Activated naive CD4-positive, alpha-beta T cell treated with anti-CD3 and anti-CD28 coated beads for 36 hours (primary cell): ENCODE measurements at places on chromosomes 16 and 17.

- H3K36me3 ChIP-seq = no peaks in the 10 kb centered on the region
- no peak overlapping the region for H3K4me3 ChIP-seq
- no peaks in the 10 kb centered on the region for H3K4me1 ChIP-seq
- H3K27ac ChIP-seq = no peak overlapping the region
- DNase-seq = no peak
Measured at GRCh38 chr16:79191933-79192332, 408.6 kb downstream of the MAF start.

- no peak overlapping the region for H3K27ac ChIP-seq
- H3K4me1 ChIP-seq = peaks cover 37% of the 10 kb centered on the region
- peaks cover 25% of the 10 kb centered on the region for H3K27me3 ChIP-seq
- no peak overlapping the region for H3K4me3 ChIP-seq
- no peaks in the 10 kb centered on the region for H3K36me3 ChIP-seq
- no peak for DNase-seq
Measured at GRCh38 chr17:57953219-57953618, 2.0 kb downstream of the CUEDC1 start.

DNA sequence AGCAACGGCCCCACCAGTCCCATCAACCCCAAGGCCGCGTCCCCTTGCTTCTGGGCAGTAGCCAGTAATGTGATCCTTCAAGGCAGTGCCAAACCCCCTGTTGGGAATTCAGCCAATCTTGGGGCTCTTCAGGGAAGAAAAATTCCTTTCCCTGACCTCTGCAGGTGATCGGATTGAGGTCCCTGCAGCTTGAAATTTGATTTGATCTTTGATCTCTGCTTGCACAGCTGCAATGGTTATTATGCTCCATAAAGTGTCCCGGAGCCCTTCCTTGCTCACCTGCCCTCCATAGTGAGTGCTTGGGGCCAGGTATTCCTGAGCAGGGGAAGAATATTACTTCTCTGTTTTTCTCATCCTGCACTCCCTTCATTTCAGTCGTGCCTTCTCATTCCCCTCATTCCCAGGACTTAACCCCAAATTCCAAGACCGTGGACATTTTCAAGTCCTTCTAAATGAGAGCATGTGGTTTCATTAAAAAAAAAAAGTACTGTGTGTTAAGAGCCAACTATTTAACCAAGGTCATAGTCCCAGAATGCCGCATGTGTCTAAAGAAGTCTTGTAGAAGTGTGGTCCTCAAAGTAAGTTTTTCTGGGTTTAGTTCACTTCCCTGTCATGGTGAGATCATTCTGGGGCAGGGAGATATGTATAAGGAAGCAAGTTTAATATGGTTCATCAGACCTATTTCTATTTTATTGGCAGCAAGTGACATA, 56.3 kb downstream of the SOX9 start:
- H3K4me3 ChIP-seq = no peak overlapping the region
- DNase-seq = no peak
- H3K4me1 ChIP-seq = no peaks in the 10 kb centered on the region
- H3K36me3 ChIP-seq = no peaks in the 10 kb centered on the region

DNA sequence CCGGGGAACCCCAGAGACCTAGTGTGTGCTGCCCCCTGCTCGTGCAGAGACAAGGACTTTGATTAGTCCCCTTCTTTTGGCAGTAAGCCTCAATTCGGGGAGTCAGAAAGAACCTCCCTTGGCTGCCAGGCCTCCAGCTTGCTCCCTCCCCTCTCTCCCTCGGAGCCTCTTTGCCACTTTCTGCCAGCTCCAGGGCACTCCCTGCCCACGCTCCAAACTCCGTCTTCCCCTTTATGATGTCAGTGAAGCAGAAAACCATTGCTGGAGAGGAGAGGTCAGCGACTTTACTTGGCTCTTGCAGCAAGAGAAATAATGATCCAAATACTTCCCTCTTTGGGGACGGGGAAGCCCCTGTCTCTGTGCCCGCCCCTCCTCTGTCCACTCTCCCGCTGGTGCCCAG, 28.1 kb downstream of the TTYH2 start:
- no peaks in the 10 kb centered on the region for H3K36me3 ChIP-seq
- H3K4me3 ChIP-seq = no peak overlapping the region
- no peaks in the 10 kb centered on the region for H3K4me1 ChIP-seq
- no peak overlapping the region for H3K27ac ChIP-seq
- H3K27me3 ChIP-seq = no peaks in the 10 kb centered on the region

DNA sequence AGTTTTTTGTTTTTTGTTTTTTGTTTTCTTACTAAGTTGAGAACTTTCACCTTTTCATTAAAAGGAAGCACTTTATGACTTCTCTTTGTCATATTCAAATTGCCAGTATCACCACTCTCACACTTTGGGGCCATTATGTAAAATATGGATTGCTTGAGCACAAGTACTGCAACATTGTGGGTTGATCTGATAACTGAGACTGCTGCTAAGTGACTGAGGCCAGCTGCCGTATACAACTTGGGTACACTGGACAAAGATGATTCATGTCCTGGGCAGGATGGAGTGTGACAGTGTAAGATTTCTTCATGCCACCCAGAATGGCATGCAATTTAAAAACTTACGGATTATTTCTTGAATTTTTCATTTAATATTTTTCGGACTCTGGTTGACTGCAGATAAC, 7.8 kb downstream of the TTC19 start:
- no peak overlapping the region for H3K4me3 ChIP-seq
- H3K27me3 ChIP-seq = no peaks in the 10 kb centered on the region
- peaks cover 48% of the 10 kb centered on the region for H3K36me3 ChIP-seq

- no peak overlapping the region for H3K4me3 ChIP-seq
- H3K36me3 ChIP-seq = no peaks in the 10 kb centered on the region
- H3K27me3 ChIP-seq = peaks cover 2% of the 10 kb centered on the region
- peak; percentile 20 for DNase-seq
Measured at GRCh38 chr17:10792151-10792550, 11.7 kb downstream of the TMEM238L start.

- H3K4me3 ChIP-seq = no peak overlapping the region
- peaks cover 16% of the 10 kb centered on the region for H3K36me3 ChIP-seq
- H3K4me1 ChIP-seq = no peaks in the 10 kb centered on the region
- no peak for DNase-seq
- no peak overlapping the region for H3K27ac ChIP-seq
Measured at GRCh38 chr16:27495191-27495590, 54.5 kb downstream of the GTF3C1 start.

DNA sequence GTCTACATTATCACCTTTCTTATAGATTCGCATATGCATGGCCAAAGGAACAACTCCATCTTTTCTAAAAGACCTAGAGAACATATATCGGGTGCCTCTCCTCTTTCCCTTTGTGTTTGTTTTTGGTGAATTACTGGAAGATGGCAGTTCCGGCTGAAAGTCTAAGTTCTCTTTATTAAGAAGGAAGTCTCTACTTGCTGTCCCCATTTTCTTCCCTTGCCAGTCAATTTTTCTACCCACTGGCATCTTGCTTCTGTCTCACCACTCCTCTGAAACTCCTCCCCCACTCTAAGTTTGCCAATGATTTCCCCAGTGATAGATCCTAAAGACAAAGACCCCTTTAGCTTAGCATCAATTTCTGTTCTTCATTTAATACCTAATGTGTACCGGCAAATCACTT, 93.9 kb upstream of the CORO6 start:
- peaks cover 68% of the 10 kb centered on the region for H3K4me1 ChIP-seq
- peaks cover 12% of the 10 kb centered on the region for H3K36me3 ChIP-seq
- H3K27ac ChIP-seq = no peak overlapping the region
- H3K27me3 ChIP-seq = no peaks in the 10 kb centered on the region

DNA sequence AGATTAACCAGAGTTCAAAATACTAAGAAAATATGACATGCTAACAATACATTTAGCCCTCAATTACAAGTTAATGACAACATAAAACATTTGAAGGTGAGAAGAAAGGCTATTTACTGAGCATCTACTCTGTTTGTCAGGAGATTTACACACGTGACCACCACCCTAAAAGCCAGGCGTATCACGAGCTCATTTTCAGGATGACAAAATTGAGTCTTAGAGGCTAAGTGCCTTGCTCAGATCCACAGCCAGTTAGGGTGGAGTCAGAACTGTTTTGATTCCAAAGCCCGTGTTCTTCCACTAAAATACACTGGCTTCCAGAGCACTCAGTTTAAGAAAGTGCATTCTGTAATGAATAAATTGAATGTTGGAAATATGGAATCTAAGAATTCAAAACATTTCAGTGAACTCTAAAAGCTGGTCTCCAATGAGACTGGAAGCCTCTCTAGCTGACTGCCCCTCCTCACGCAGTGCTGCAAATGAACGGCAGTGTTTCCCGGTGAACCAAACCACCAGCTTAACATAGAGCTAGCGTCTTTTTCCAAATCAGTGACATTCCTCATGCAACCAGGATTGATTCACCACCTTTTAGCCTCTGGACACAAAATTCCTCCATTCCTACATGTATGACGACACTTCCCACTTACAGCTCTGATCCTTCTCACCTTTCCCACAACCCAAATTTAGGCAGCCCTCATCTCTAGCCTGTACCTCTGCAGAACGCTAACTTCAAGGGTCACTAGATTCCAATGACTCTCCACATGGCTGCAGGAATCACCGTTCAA, 5.9 kb downstream of the ZDHHC7 start:
- H3K27ac ChIP-seq = no peak overlapping the region
- H3K4me1 ChIP-seq = peaks cover 67% of the 10 kb centered on the region
- H3K36me3 ChIP-seq = peaks cover 3% of the 10 kb centered on the region

DNA sequence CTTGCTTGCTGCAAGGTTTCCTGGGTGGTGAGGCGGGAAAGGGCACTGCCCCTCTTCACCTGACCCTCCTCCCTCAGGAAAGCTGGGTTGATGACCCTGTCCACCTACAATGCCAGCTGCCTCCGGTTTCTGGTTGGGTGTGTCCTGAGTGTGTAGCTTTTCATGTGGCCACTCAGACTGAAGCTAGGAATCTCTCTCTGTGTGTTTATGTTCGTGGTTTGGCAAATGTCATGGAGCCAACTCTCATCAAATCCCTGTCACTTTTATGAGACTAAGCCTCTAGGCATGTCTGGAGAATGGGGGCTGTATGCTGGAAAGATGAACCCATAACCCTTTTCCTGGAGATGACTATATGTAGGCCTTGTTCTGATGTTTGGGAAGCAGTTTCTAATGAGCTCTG, 17.1 kb downstream of the PLEKHG4 start:
- no peak overlapping the region for H3K27ac ChIP-seq
- H3K27me3 ChIP-seq = no peaks in the 10 kb centered on the region
- H3K36me3 ChIP-seq = no peaks in the 10 kb centered on the region
- no peak for DNase-seq
- H3K4me1 ChIP-seq = no peaks in the 10 kb centered on the region

- no peak overlapping the region for H3K27ac ChIP-seq
- H3K4me3 ChIP-seq = no peak overlapping the region
- DNase-seq = no peak
- H3K36me3 ChIP-seq = peaks cover 8% of the 10 kb centered on the region
- H3K27me3 ChIP-seq = no peaks in the 10 kb centered on the region
- H3K4me1 ChIP-seq = no peaks in the 10 kb centered on the region
Measured at GRCh38 chr16:27633721-27634120, 83.8 kb downstream of the KATNIP start.

GRCh38 chr17:79595921-79596320, 14.9 kb downstream of the RBFOX3 start:
- H3K4me3 ChIP-seq = no peak overlapping the region
- H3K27me3 ChIP-seq = peaks cover 23% of the 10 kb centered on the region
- H3K27ac ChIP-seq = no peak overlapping the region
- no peaks in the 10 kb centered on the region for H3K36me3 ChIP-seq

- peaks cover 7% of the 10 kb centered on the region for H3K27me3 ChIP-seq
- H3K36me3 ChIP-seq = no peaks in the 10 kb centered on the region
- H3K4me3 ChIP-seq = no peak overlapping the region
- H3K4me1 ChIP-seq = no peaks in the 10 kb centered on the region
Measured at GRCh38 chr16:66154801-66155200, 211.7 kb upstream of the CDH5 start.

DNA sequence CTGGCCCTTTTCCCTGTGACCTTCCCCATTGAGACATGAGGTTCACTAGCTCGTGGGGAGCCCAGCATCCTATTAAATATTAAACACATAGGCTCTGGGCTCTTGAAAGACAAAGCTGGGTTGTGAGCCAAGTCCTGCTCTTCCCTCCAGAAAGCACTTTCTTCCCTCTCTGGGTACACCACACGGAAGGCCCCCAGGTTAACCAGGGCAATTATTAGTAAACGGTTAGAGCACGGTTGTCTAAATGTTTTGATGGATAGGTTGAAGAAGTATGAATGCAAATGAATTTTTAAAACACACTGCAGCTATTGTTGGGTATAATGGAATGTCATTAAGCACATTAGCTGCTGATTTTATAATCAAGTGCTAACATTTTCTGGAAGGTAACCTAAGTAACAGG, 32.7 kb upstream of the CDH13 start:
- H3K4me1 ChIP-seq = no peaks in the 10 kb centered on the region
- peaks cover 7% of the 10 kb centered on the region for H3K27me3 ChIP-seq
- no peak overlapping the region for H3K4me3 ChIP-seq
- no peak overlapping the region for H3K27ac ChIP-seq
- H3K36me3 ChIP-seq = no peaks in the 10 kb centered on the region
- DNase-seq = no peak

- no peak for DNase-seq
- H3K27ac ChIP-seq = no peak overlapping the region
- H3K4me1 ChIP-seq = peaks cover 4% of the 10 kb centered on the region
- peak overlapping the region; percentile 68 for H3K4me3 ChIP-seq
- peaks cover 34% of the 10 kb centered on the region for H3K27me3 ChIP-seq
- H3K36me3 ChIP-seq = no peaks in the 10 kb centered on the region
Measured at GRCh38 chr17:62704381-62704971, 77.0 kb downstream of the MRC2 start.

DNA sequence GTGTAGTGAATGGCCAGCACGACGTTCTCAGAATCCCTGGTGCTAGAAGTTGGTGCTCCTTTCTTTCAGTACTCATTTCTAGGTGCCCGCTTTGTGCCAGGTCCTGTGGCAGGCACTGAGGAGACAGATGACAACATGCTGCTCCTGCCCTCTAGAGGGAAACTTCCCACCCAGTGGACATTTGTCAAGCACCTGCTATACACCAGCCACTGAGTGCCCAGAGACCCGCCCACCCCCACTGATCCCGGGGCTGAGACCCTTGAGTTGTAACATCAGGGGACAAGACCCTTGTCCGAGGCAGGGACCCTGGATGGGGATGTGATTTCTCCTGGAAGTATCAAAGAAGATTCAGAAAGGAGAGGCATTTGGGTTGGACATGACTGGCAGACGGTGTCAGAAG, 25.1 kb downstream of the UNC13D start:
- no peak overlapping the region for H3K27ac ChIP-seq
- no peak overlapping the region for H3K4me3 ChIP-seq
- no peak for DNase-seq

- H3K36me3 ChIP-seq = peaks cover 1% of the 10 kb centered on the region
- no peaks in the 10 kb centered on the region for H3K27me3 ChIP-seq
- H3K27ac ChIP-seq = no peak overlapping the region
- H3K4me3 ChIP-seq = no peak overlapping the region
Measured at GRCh38 chr16:81551151-81551808, 106.7 kb downstream of the CMIP start.

- no peaks in the 10 kb centered on the region for H3K4me1 ChIP-seq
- H3K27me3 ChIP-seq = no peaks in the 10 kb centered on the region
- DNase-seq = no peak
- no peak overlapping the region for H3K4me3 ChIP-seq
- H3K27ac ChIP-seq = no peak overlapping the region
Measured at GRCh38 chr17:3029213-3029913, 34.0 kb downstream of the OR1D5 start.

GRCh38 chr17:61303817-61304096, 95.9 kb upstream of the TBX2 start:
- no peaks in the 10 kb centered on the region for H3K27me3 ChIP-seq
- no peaks in the 10 kb centered on the region for H3K4me1 ChIP-seq
- H3K36me3 ChIP-seq = no peaks in the 10 kb centered on the region
- H3K27ac ChIP-seq = no peak overlapping the region
- DNase-seq = no peak
